ENCODE measurements at places on chromosomes 3 and 15.

DNA sequence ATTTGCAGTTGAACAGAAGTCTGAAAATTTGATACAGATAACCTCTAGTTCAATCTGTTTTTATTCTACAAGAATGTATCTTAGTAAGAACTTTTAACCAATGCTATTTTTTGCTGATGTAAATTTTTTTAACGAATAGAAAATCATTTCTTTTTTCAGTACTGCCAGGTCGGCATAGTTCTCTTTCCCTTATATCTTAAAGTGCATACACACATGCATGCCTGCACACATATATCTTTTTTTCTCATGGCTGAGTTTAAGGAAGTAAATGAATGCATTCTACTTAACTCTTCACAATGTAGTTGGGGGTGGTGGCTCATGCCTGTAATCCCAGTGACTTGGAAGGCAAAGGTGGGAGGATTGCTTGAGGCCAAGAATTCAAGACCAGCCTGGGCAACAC lies 48.4 kb downstream of the BLM start:
- DNase-seq: no peak

GRCh38 chr3:102129760-102130608 lies 280.7 kb downstream of the NFKBIZ start:
- DNase-seq: peak; percentile 57

DNA sequence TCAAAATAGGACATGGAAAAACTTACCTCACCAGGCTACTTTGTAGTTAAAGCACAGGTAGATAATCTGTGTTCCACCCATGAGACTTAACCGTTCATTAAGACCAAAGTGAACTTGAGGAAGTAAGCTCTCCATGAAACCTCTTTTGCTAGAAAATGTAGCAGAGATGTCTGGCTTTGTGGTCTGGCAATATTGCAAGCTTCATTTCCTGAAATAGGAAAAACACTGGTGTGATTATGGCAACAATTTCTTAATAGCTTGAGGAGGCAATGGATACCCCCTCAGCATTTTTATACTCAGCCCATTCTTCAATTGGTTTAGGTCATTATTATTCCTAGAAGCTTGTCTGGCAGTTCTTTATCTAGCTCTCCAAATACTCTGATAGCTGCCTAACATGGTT lies 957.3 kb downstream of the IGSF11 start:
- DNase-seq: no peak

DNA sequence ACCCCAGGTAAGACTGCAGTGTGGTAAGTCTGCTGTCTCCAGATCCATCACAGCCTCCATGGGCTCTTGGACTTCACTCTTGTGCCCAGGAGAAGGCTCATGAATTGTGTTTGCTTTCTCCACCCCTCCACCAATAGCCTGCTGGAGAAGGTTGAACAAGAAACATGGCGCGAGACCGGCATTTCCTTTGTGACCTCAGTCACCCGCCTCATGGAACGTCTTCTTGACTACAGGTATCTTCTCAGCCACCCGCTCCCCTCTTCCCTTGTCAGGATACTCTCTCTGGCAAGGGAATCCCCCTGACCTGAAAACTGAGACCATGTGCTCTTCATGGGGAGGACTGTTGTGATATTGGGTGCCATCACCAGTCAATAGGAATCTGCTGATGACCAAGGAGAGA lies 52.1 kb upstream of the MANF start:
- no peak for DNase-seq

DNA sequence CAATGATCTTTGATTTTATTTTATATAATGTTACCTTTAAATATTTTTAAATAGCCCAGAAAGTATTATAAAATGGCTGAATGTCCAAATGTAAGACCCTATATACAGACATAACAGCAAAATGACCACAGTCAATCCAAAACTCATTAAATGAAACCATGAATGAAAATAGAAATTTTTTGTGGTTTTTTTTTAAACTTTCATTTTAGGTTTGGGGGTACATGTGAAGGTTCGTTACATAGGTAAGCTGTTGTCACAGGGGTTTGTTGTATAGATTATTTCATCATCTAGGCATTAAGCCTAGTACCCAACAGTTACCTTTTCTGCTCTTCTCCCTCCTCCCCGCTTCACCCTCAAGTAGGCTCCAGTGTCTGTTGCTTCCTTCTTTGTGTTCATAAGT lies 108.8 kb downstream of the FAIM start:
- DNase-seq: no peak

- DNase-seq: no peak
Measured at GRCh38 chr3:14719006-14719405, 44.1 kb downstream of the C3orf20 start.

DNA sequence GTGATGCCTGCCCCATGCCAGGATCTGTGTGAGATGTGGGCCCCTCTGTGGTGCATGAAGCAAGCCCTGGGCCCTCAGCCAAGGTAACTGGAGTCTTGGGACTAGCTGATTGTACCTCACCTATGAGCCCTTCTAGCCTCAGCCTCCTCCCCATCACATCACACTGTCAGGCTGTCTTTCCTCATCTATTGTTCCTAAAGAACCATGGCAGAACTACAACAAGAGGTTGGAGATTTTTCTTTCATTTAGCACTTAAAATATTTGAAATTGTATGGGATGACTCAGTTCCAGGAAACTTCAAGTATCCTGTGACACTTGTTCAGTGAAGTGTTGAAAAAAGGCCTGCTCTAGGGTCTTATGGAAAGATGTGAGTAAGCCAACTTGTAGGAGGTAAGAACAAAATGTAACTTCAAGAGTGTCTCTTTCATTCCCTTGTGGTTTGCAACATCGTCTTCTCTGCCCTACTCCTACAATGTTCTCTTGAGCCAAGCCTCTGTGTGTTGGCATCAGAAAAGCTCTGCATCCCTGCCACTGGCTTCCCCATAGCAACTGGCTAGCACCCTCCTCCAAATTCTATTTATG lies 58.7 kb upstream of the TIPARP start:
- DNase-seq: peak; percentile 59

DNA sequence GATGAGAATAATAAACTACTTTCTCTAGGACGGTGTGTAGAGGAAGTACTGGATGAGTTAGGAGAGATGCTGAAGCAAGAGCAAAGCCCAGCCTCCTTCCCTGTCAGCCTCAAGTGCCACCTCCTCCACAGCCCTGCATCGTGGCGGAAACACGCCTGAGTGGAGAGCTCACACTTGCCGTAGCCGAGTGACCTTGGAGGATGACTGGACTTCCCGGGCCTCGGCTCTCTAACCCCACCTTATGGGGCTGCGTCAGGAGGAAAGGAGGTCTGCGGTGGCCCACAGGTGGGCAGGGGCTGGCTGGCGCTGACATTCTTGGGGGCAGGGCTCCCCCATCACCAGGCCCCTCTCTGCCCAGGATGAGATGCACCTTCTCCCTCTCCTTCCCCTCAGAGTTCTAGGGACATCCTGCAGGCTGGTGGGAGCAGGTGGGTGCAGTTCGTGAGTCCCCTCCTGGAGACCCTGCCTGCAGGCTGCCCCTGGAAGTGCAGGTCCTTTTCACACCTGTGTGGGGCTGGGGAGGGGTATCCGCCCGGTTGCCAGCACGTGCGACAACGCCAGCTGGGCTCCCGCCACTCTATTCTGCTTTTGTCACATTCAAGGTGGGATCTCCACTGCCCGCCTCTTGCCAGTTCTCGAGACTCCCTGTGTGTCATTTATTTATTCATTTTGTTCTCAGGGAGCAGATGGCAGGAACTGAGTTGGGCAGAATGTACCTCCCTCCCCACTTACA lies 175.2 kb downstream of the MEGF11 start:
- DNase-seq: peak; percentile 5

- DNase-seq: peak; percentile 22
Measured at GRCh38 chr3:48016301-48016973, at the start of gene MAP4. TSS of gene MAP4 (minus strand) at chr3:48016416. CDS start at chr3:47998860, 17,556 bp downstream.
